Stimulated activated CD4-positive, alpha-beta T cell treated with anti-CD3 and anti-CD28 coated beads, Interleukin-1b, Interleukin-23, amount 100 ng/mL, for 1 hour (primary cell): ENCODE measurements at places on chromosomes 4 and X.
A peak's percentile ranks its signal among the peaks of the same experiment; 100 is the strongest.

DNA sequence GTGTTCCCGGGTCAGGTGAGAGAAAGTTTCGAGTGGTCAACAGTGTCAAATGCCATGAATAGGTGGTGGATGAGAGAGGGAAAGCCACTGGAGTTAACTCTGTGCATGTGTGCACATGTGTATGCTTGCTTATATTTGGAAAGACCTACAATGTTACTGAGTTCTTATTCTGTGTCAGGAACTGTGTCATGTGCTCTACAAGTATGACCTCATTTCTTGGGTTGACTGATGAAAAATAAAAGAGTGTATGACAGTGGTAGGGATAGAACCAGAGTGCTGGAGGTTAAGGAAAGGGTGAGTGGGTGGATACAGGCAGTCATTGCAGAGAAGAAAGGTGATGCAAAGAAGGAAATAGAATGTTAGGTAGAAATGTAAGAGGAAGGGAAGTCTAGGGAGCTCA lies 22.1 kb upstream of the DGKK start:
- no peak for DNase-seq

DNA sequence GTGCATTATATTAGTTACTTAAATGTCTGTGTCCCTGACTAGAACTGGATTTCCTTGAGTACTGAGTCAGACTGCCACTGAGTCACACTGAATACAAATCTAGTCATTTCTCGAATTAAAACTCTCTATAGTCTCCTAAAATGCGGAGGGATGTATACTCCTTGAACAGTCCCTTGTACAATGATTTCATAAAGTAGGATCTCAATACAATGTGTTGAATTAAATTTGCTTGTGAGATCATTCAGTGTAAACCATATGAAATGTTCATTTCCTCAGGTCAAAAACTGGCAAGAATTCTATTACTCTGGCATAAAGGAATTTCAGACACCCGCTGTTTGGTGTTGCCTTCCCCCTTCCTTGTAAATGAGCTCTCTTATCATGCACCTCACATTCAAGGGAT lies 17.5 kb upstream of the FAM241A start:
- no peak for DNase-seq

DNA sequence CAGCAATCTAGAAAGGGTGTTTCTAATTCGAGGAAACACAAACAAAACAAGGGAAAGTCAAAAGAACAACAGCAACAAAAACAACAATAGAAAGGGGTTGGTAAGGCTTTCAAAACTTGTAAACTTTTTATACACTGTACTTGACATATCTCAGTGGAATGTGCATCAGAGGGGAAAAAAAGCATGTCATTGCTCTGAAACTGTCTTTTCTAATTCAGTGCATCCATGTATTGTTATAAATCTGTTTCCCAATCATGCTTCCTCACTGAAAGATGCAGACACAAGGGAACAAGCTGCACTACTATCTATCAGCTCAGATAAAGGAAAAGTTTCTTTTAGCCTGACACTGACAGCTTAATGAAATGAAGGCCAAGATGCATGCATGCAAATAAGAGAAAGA lies 44.2 kb upstream of the PCDH18 start:
- no peak for DNase-seq

DNA sequence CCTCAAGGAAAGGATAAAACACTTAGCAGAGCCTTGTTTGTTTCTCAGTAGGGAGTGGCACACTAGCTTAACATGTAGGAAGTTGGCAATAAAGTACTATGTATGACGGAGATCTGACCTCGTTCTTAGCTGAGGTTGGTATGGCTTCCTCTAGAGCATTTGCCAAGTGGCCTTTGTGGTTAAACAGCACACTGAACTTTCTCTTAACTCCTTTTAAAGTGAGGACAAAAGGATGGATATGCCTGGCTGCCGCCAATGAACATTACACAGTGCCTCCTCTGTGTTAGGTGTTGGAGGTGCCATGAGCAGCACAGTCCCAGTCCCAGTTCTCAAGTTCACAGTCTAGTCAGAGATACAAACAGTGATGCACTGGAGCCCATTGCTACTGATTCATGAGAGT lies 54.4 kb downstream of the VGLL1 start:
- DNase-seq, result no peak

- DNase-seq, result no peak
These were observed 56.4 kb upstream of the HHIP start for GRCh38 chr4:144589512-144589911.

- DNase-seq, result no peak
These were observed 517.2 kb upstream of the ADGRL3 start for GRCh38 chr4:60682901-60683300.

- DNase-seq, result no peak
These were observed 36.0 kb downstream of the NOP14 start for GRCh38 chr4:2927016-2927695.

GRCh38 chr4:101790521-101791181 lies at the start of gene BANK1:
BANK1 (plus strand) TSS chr4:101790730; CDS start chr4:101790881, 151 bp downstream.
- no peak for DNase-seq

DNA sequence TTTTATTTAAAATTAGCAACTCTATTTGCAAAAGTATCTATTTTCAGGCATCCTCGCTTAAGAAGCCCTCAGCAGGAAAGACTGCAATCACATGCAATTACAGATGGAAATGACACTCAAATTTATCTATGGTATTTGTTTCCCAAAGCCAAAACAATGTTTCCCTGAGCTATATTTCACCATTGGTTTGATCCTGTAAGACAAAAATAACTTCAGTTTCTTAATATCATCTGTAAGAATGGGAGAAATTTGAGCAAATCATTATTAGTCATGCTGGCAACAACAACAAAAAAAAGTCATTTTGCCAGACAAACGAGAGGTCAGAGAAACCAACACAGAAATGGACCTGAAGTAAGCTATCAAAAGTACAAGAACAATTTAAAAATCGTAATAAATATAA lies 204.1 kb downstream of the NR3C2 start:
- no peak for DNase-seq

DNA sequence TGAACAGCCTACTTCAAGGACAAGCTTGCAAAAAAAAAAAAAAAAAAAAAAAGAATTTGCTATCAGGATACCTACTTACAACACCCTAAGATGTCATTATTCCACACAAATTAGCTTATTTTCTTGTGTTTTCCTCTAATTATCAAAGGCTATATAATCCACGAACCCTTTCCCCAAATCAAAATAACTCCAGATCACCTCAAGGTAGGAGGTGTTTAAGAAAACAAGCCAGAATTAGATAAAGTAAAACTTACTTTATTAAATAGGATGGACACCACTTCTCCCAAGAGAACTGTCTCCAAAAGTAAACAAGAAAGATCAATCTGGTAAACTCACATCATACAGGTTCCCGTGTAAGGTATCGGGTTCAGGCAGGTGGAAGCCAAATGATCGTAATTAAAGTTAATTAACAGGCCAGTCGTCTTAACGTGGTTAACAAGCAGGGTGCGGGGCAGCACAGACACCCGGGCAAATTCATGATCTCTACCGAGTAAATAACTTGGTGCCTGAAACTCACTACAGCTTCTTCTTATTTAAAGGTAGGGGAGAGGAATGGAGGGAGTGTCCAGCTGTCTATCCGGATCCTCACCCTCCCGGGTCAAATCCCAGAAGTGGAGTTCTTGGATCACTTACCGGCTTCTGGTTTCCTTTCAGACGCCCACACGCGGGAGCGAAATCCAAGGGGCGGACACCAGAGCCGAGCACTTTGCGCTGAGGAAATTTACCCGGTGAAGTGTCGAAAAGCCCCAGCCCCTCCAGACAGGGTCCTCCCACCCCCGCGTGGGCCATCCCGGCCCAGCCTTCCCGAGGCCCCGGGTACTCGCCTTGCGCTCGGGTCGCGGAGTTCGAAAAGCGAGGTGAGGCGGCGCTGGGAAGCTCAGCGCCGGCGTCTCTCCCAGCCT lies 708 bp downstream of the ARAP2 start:
- peak; percentile 4 for DNase-seq

DNA sequence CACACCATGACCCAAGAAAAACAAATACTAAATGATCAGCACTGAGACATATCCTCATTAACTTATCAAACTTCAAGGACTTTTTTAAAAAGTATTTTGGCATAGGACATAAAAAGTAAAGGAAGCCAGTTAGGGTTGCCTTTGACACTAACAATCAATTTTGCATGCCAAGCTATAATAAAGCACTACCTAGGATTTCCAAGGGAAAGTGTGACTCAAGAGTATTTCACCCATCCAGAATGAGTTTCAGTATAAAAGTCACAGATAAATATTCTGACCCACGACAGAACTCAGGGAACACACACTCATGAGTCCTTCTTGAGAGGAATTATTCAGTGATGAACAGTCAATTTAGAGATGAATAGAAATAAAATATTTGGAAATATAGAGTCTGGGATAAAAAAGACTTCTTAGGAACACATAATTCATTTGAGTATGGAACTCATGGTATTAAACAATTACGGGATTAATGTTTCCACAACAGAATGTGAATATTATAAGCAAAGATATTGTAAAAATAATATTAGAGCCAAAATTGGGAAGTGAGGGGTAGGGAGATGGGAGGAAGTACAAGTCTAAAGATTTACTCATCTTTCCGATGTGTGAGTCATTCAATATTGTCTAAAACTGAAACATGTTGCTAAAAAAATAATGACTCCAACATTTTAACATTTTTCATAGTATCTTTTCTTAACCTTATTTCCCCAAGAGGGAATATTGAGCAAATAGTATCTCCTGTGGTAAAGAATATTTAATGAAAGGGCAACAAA lies 143.5 kb upstream of the LNX1 start:
- DNase-seq, result no peak

DNA sequence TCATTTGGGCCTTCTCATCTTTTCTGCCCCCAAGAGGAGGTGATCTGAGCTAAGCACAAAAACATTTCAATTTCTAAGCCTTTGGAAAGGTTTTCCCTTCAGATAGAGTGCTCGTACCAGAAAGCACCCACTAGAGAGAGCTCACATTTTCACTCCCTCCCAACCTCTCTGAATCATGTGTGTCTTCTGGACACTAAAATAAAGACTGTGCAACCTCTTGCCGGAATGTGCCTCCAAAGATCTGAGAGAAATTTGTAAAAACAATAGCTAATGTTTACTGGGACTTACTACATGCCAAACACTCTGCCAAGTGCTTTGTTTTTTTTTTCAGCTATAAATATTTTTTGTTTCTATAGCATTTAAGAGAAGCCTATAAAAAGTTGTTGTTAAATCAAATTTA lies 120.6 kb upstream of the LNX1 start:
- DNase-seq, result no peak

DNA sequence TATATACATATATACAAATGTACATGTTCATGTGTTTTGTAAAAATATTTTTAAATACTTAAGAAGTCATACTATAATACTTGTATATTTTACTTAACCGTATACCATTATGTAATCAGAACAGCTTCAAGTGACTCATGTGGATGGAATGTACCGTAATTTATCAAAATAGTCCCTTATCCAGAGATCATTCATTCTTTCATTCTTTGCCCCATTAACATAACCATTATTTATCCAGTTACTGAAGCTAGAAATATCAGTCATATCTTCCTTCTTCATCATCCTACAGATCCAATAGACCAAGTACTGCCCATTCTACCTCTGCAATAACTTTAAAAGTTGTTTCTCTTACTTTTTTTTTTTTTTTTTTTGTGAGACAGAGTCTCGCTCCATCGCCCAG lies 164.2 kb downstream of the MAB21L2 start:
- DNase-seq, result no peak

GRCh38 chr4:132557660-132558059 lies 591.4 kb upstream of the PCDH10 start:
- DNase-seq, result no peak

DNA sequence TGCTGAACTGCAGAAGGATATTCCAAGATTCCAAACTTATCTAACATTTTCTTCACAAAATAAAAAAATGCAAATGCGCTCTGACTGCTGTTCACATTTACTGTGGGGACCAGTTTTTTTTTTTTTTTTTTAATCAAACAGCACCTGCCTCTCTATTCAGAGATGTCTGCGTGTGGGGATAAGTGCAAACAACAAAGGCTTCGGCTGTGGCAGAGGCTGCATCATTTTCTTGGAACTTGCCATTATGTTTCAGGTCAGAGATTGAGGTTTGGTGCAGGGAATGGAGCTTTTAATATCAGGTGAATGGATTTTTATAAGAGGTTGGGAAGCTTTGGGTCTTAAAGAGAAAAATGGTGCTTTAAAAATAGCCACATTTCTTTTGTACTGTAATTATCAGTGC lies 78.2 kb upstream of the TET2 start:
- no peak for DNase-seq

DNA sequence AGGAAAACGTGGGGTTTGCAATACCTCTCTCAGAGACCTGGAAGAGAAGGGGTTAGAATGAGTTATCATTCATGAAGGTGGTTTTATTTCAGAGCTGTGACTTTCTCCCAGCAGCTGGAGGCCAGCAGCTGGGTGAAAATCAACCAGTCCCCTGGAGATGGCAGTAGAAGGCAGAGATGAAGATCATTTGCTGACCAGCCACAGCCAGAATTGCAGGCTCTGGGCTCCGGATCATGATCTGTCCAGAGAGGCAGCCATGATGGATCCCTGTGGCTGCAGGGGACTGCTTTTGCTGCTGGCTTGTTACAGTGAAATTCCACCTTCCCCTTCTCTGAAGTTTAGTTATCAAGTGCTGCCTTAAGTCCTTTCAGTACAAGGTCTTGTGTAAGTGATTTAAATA lies 46.9 kb upstream of the TAB3 start:
- DNase-seq, result no peak

DNA sequence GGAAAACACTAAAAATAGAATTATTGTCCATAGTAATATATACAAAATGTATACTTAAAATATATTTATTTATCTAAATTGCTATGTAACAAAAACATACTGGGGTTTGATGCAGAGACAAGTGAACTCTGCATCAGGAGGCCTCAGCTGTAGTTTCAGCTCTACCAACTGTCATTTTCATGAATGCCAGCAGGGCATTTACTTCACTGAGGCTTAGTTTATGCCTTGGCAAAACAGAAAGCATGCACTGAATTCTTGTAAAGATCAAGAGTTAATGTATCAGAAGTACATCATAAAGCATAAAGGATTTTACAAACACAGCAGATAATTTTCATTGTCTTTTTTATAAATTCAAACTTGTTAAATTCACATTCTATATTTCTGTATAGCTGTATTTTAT lies 577.0 kb downstream of the C4orf33 start:
- DNase-seq, result no peak

- DNase-seq, result no peak
These were observed 718.7 kb upstream of the MAGEB2 start for GRCh38 chrX:29496636-29497180.

GRCh38 chr4:33831442-33832066 lies 2412.8 kb downstream of the ARAP2 start:
- DNase-seq, result no peak

GRCh38 chr4:72312032-72312650 lies 256.9 kb downstream of the ADAMTS3 start:
- DNase-seq, result no peak

GRCh38 chr4:108854786-108855185 lies 91.9 kb upstream of the ETNPPL start:
- no peak for DNase-seq

DNA sequence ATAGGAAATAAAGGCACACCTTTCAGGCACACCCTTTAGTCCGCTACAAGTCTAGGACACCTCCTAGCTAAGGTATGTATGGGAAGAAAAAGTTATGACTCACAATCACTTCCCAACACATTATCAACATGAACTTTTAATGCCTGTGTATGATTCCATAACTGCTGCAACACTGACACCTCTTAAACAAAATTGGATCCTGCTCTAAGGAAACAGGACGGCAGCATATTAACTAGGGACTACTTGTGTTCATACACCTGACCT lies 2.4 kb upstream of the PPP3CA start:
- no peak for DNase-seq

GRCh38 chrX:37476571-37477170 lies 94.8 kb upstream of the LANCL3 start:
- no peak for DNase-seq

GRCh38 chr4:45795135-45795534 lies 328.7 kb downstream of the GABRG1 start:
- DNase-seq, result no peak
